ENCODE measurements at places on chromosomes 2 and 18. TPM values are rescaled to one million over a fixed set of nuclear protein-coding genes. Genes with fewer than 3 reads are reported as not detected.

GRCh38 chr18:42614619-42615293 lies 500.7 kb downstream of the RIT2 start:
- no peaks in the 10 kb centered on the region for H3K27me3 ChIP-seq
- no peak overlapping the region for H3K4me3 ChIP-seq
- no peak for DNase-seq
- H3K4me1 ChIP-seq, result no peaks in the 10 kb centered on the region
- no peak overlapping the region for H3K27ac ChIP-seq

GRCh38 chr18:61901323-61901986 lies 8.6 kb upstream of the RNF152 start:
- H3K4me3 ChIP-seq, result no peak overlapping the region
- H3K27me3 ChIP-seq, result no peaks in the 10 kb centered on the region
- no peaks in the 10 kb centered on the region for H3K36me3 ChIP-seq
- DNase-seq, result no peak

DNA sequence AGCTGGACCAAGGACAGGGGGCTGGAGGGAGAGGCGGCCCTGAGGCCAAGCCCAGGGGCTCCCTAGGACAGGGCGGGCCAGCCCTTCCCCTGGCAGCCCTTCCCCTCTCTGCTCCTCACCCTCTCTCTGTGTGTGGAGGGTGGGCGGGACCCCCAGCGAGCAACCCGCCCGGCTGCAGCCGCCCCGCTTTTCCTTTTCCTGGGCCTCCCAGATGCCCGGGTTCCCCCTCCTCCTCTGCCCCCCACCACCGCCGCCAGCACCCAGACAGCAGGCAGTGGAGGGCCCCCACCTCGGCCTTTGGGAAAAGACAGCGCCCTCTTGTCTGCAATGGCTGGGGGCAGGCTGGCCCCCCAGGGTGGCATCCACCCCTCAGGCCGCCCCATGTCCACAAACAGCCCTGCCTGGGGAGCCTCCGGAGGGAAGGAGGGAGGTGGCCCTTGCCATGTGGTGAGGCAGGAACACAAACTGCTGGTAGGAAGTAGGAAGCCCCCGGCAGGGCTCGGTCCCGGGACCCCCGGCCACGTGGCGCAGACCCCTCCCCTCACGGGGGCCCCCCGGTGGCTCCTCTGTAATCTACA lies 135.1 kb upstream of the CTDP1 start:
- no peak overlapping the region for H3K27ac ChIP-seq
- H3K4me3 ChIP-seq, result no peak overlapping the region
- peaks cover 16% of the 10 kb centered on the region for H3K4me1 ChIP-seq
- H3K27me3 ChIP-seq, result peaks cover 20% of the 10 kb centered on the region
- no peaks in the 10 kb centered on the region for H3K36me3 ChIP-seq

DNA sequence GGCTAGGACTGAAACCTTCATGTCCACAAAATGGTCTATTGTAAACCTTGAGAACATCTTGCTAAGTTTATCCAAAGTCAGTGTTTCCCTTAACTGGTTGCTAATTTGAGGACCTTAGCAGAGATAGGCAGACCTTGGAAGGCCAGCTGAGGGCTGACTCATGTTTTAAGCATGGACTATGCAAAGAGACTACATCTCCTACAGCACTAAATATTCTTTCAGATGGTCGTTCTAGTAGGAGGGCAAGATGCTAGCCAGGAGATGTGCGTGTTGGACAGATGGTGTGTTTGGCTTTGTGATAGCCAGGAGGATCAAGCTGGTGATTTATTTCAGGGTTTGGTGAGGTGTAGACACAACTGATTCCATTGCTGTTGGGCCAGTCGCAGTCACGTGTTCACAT lies 75.8 kb downstream of the NRP2 start:
- H3K27ac ChIP-seq, result no peak overlapping the region
- H3K36me3 ChIP-seq, result no peaks in the 10 kb centered on the region
- no peaks in the 10 kb centered on the region for H3K27me3 ChIP-seq
- peaks cover 12% of the 10 kb centered on the region for H3K4me1 ChIP-seq
- no peak overlapping the region for H3K4me3 ChIP-seq
- no peak for DNase-seq

DNA sequence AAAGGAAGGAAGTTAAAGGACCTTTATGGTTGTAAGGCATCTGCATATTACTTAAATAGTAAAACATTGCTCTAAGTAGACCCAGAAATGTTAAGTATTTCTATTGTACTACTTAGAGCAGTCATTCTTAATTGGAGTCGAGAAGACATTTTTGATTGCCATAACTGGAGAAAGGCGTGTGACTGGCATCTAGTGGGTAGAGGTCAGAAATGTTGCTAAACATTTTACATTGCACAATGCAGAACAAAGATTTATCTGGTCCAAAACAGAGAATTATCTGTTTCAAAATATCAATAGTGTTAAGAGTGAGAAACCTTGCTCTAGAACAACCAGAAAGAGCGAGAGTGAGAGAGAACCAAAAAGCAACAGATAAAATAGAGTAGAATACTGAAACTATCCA lies 23.3 kb upstream of the ROCK1 start:
- no peaks in the 10 kb centered on the region for H3K27me3 ChIP-seq
- no peak for DNase-seq
- no peak overlapping the region for H3K27ac ChIP-seq
- H3K4me1 ChIP-seq, result no peaks in the 10 kb centered on the region

- peaks cover 4% of the 10 kb centered on the region for H3K4me1 ChIP-seq
- no peak overlapping the region for H3K27ac ChIP-seq
- H3K27me3 ChIP-seq, result no peaks in the 10 kb centered on the region
These were observed 10.2 kb downstream of the AFTPH start for GRCh38 chr2:64534363-64534762.

GRCh38 chr18:58975781-58976180 lies 111.1 kb downstream of the ZNF532 start:
- H3K36me3 ChIP-seq, result peaks cover 21% of the 10 kb centered on the region
- H3K27me3 ChIP-seq, result no peaks in the 10 kb centered on the region
- no peak overlapping the region for H3K4me3 ChIP-seq
- H3K4me1 ChIP-seq, result no peaks in the 10 kb centered on the region
- no peak overlapping the region for H3K27ac ChIP-seq

- H3K4me3 ChIP-seq, result no peak overlapping the region
- DNase-seq, result no peak
- H3K27me3 ChIP-seq, result no peaks in the 10 kb centered on the region
- H3K36me3 ChIP-seq, result no peaks in the 10 kb centered on the region
- H3K27ac ChIP-seq, result no peak overlapping the region
- no peaks in the 10 kb centered on the region for H3K4me1 ChIP-seq
These were observed 244.8 kb downstream of the MYCN start for GRCh38 chr2:16184945-16185660.

- no peaks in the 10 kb centered on the region for H3K36me3 ChIP-seq
- H3K4me1 ChIP-seq, result peaks cover 36% of the 10 kb centered on the region
- H3K27me3 ChIP-seq, result no peaks in the 10 kb centered on the region
- H3K4me3 ChIP-seq, result peak overlapping the region; percentile 96
- peak; percentile 83 for DNase-seq
- H3K27ac ChIP-seq, result no peak overlapping the region
These were observed 3.2 kb downstream of the SLC39A10 start for GRCh38 chr2:195659982-195660890.

GRCh38 chr2:70744397-70744796 lies 23.6 kb downstream of the ADD2 start:
- no peaks in the 10 kb centered on the region for H3K4me1 ChIP-seq

DNA sequence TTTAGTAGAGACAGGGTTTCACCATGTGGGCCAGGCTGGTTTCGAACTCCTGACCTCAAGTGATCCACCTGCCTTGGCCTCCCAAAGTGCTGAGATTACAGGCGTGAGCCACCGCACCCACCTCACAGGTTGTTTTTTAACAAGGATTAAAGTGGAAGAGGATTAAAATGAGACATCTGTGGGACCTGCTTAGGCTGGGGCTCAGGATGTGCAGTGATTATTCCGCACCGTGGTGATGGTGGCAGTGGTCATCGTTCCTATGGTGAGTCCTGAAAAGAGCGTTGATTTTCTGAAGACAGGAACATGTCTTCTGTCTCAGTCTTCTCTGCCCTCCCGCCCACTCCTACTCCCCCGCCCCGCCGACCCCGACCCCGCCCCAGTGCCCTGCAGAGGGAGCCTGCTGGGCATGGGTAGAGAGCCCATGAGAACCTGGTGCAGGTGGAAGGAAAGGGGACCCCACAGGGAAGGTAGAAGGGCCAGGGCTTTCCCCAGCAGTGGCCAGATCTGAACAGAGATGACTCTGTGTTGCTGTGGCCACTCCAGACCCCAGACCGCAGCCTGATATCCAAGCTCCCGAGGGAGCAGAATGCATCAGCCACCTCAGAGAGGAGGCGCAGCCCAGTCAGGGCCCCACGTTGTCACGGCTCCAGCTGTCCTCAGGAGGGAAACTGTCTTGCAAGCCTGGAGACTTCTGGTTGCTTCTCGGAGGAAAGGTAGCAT lies 34.5 kb upstream of the FOSL2 start:
- H3K27me3 ChIP-seq, result no peaks in the 10 kb centered on the region
- no peak overlapping the region for H3K4me3 ChIP-seq
- no peaks in the 10 kb centered on the region for H3K36me3 ChIP-seq
- peaks cover 44% of the 10 kb centered on the region for H3K4me1 ChIP-seq

GRCh38 chr2:166057370-166058164 lies 70.3 kb downstream of the SCN1A start:
- H3K36me3 ChIP-seq, result no peaks in the 10 kb centered on the region
- no peaks in the 10 kb centered on the region for H3K27me3 ChIP-seq
- no peak overlapping the region for H3K27ac ChIP-seq
- H3K4me3 ChIP-seq, result no peak overlapping the region

DNA sequence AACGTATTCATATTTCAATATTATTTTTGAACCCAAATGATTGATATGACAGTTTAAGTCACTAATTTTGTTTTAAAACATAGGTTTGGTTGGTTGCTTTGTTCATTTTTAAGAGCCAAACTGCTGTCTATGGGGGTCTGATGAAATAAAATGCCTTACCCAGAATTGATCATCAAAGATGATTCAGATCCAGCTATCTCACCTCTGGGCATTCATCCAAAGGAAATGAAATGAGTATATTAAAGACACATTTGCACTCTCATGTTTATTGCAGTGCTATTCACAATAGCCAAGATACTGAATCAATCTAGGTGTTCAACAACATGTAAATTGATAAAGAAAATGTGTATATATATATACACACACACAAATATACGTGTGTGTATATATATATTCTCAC lies 326.9 kb upstream of the GULP1 start:
- H3K4me1 ChIP-seq, result no peaks in the 10 kb centered on the region
- no peak for DNase-seq
- no peaks in the 10 kb centered on the region for H3K27me3 ChIP-seq

DNA sequence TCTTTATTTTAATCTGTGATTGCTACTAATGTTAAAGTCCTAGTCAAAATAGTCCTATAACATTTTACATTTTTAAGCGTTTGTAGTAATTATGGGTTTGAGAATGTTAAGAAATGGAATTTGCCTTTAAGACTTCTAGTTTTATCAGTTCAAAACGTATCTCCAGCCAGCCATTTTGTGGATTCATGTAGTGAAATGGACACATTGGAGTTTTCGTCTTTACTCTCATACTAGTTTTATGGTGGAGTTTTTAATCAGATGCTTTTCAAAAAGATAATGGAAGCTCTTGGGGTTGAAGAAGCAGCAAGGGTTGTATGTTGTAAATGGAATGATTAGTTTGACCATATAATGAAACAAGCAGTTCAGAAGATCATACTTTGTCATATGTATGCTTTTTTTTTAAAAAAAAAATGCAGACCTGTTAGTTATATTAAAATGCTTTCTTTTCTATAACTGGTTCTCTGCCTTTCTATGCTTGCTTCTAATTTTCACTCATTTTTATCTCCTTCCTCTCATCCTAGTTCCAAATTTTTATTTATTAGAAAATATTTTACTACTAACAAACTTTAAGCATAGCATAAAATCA lies 16.6 kb downstream of the VAPA start:
- H3K4me1 ChIP-seq, result peaks cover 43% of the 10 kb centered on the region
- no peak for DNase-seq
- peaks cover 7% of the 10 kb centered on the region for H3K36me3 ChIP-seq
- H3K27me3 ChIP-seq, result no peaks in the 10 kb centered on the region
- H3K27ac ChIP-seq, result no peak overlapping the region

DNA sequence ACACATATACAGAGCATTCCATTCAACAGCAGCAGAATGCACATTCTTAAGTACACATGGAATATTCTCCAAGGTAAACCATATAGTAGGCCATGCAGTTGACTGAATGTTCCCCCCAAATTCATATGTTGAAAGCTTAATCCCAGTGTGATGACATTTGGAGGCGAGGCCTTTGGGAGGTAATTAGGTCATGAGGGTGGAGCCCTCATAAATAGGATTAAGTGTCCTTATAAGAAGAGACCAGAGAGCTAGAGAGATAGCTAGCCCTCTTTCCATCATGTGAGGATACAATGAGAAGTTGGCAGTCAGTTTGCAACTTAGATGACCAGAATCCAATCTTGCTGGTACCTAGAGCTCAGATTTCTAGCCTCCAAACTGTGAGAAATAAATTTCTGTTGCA lies 27.6 kb downstream of the TMEM185B start:
- H3K27ac ChIP-seq, result no peak overlapping the region
- no peaks in the 10 kb centered on the region for H3K27me3 ChIP-seq
- no peak overlapping the region for H3K4me3 ChIP-seq
- H3K36me3 ChIP-seq, result no peaks in the 10 kb centered on the region
- no peaks in the 10 kb centered on the region for H3K4me1 ChIP-seq

DNA sequence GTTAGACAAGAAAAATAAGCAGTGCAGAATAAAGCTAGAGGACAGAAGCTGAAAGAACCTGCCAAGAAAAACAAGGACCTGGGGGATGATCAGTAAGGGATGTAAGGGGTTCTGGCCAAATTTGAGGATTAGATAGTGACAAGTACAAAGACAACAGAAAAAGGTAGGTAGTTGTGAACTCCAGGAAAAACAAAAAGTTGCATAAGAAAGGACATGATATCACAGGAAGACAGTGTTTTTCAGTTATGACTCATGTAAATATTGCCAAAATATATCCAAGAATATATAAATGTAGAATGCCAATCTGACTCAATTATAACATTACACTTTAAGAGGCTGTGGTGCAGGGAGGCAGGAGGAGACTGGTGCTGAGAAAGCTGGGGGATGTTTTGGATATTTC lies 209.8 kb upstream of the SH3BP4 start:
- no peak for DNase-seq
- no peaks in the 10 kb centered on the region for H3K4me1 ChIP-seq
- H3K36me3 ChIP-seq, result no peaks in the 10 kb centered on the region
- H3K27me3 ChIP-seq, result no peaks in the 10 kb centered on the region
- no peak overlapping the region for H3K4me3 ChIP-seq

DNA sequence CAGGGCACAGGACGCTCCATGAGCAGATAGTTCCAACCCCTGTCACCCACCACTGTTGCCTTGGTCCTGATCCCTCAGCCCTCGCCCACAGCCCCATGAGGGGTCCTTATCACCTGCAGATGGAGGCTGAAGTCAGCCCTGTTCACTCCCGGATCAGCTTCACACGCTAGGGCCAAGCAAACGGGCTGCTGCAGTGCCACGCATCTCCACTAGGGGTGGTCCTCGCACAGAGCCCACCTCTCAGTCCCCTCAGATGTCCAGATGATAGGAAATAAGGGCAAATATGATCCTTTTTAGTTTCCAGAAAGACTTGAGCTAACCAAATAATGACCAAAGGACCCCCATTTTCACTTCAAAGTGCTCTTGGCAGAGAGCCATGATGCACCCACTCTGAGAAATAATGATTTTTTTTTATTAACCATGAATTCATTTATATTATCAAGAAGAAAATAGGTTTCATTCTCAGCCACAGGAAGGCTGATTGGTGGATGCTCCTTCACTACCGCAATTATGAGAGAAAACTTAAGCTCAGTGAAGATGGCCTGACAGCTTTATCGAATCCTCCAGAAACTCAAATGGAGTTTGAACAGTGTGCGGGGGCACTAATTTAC lies 71.9 kb upstream of the KLHL29 start:
- no peak for DNase-seq
- H3K27me3 ChIP-seq, result no peaks in the 10 kb centered on the region

Gene SPAG16
- total RNA-seq, result 31.4 TPM

Gene CAVIN2
- 8.4 TPM for total RNA-seq

Gene SH2D6
- not detected for total RNA-seq

Gene TCF23
- 0.11 TPM for total RNA-seq

Gene UGT1A3
- not detected for total RNA-seq

Gene ORMDL1
- total RNA-seq, result 64.2 TPM

Gene HOXD1
- total RNA-seq, result not detected

Gene REG3G
- not detected for total RNA-seq

Gene DSG3
- 188 TPM for total RNA-seq

Gene PRKCE
- 7.9 TPM for total RNA-seq
